ENCODE measurements at places on chromosomes 12 and 14.

DNA sequence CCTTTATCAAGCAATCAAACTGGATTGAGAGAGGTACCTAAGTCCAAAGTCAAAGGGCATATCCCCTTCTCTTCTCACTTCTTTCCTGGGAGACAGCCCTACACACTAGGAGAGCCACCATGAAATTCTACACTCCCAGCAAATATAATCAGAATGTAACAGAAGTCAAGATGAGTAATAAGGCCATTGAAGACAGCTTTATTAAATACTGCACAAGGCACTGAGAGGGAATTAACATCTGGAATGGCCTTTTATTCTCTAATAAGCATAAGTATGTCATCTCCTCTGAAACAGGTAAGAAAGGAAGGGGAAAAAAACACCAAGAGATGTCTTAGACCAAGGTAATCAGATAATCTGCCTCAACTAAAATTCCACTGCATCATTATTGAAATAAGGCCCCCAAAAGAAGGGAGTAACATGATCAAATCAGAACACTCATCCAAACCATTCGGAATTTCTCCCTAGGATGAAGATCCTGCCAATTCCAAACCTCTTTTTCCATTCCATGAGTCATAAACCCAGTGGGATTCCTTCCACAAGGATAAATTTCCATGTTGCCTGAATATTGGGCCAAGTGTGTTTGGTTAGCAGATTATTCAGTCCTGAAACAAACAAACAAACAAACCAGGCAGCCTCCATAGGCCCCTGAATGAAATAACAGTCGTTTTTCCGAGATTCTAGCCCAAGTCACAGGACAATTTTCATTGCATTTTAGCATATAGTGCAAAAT is 19.9 kb downstream of the SLC35F4 start:
- peak; percentile 10 for DNase-seq

DNA sequence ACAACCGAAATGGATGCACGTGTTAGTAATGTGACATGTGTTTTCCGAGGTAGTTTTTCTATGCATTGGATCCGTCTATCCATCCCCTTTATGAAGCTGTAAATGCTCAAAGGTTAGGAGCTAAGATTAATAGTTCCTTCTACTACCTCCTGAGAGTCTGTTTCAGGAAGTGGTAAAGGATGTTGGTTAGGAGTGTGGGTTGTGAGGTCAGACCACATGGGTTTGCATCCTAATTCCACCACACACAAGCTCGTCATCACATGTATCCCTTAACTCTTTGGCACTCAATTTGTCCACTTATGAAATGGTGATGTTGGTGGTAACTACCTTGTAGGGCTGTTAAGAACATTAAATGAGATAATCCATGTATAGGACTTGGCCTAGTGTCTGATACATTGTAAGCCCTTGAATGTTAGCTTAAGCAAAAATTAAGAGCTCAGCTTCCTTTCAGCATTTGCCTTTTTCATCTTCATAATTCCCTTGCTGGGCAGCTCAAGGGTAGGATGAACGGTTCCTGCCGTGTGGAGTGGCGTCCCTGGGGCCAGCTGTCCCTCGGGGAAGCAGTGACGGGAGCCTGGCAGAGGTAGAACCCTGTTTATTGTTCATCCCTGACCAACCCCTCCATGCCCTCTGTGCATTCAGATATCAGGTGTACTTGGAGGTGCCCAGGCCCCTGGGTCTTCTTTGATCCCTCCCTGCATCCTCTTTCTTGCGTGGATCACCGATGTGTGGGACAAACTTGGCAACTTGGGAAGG is 52.3 kb downstream of the TSPAN9 start:
- peak; percentile 69 for DNase-seq

DNA sequence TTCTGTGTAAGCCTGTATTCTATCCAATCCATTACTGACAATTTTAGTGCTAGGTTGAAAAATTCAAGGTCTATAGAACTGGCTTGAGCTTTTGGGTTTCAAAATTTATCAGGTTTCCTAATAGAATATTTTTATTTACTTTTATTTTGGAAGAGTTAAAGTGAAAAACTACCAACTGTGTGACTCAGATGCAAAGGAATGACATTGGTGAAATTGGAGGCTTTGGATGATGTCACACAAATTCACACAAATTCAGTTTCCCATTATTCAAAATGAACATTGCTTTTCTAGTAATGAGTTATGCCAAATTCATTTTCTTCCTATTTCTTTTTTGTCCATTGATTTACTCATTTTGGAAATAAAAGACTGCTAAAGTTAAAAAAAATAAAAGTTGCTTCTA is 186.9 kb downstream of the ALX1 start:
- DNase-seq: peak; percentile 35

GRCh38 chr14:75232597-75232996 is 46.0 kb upstream of the FOS start:
- no peak for DNase-seq

- no peak for DNase-seq
Measured at GRCh38 chr12:31783996-31784645, 55.3 kb upstream of the AMN1 start.

DNA sequence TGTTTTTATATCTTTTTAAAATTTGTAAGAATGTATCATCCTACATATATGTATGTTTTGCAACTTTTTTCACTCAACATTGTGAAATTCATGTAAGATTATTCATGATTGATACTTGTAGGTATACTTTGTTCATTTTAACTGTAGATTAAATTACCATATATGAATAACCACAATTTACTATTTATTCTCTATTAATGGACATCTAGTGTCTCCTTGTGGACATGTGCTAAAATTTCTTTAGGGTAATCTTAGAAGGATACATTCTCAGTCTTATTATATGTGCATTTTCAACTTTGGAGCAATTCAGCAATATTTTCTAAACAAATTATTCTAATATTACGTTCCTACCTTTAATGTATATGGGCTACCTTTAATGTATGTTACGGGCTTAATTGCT is 192.4 kb downstream of the FUT8 start:
- peak; percentile 11 for DNase-seq

- DNase-seq: no peak
Measured at GRCh38 chr12:49912345-49913255, 8.9 kb upstream of the FAIM2 start.

DNA sequence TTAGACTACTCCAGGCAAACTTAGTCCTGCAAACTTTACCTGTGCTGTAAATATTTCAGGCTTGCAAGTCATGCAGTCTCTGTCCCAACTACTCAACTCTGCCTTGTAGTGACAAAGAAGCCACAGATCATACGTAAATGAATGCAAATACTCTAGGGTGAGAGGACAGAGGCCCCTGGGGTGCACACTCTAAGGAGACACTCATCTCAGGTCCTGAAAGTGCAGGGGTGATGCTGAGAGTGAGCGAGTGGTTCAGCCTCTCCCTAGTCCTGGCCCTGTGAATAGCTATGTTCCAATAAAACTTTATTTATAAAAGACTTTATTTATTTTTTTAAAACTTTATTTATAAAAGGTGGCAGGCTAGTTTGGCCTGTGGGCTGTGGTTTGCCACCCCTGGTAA is 34.9 kb downstream of the HCAR2 start:
- DNase-seq: no peak

- DNase-seq: peak; percentile 80
Measured at GRCh38 chr12:49342066-49342913, 4.4 kb upstream of the DNAJC22 start.

DNA sequence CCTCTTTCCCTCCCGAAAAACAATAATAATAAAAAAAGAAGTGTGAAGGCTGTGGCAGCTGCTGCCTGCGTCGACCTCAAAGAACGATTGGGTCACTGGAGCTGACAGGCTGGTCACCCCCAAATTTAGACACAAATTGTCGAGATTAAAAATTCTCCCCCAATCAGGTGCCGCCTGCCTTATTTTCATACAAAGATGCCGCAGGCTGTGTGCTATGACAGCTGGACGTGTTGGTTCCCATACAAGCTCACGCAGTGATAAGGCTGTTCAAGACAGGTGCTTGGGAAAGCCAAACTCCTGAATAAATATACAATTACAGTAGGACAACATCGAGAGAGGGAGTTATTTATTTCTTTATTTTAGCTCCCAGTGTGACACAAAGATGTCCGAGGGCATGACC is 1041.8 kb downstream of the VRK1 start:
- DNase-seq: no peak

DNA sequence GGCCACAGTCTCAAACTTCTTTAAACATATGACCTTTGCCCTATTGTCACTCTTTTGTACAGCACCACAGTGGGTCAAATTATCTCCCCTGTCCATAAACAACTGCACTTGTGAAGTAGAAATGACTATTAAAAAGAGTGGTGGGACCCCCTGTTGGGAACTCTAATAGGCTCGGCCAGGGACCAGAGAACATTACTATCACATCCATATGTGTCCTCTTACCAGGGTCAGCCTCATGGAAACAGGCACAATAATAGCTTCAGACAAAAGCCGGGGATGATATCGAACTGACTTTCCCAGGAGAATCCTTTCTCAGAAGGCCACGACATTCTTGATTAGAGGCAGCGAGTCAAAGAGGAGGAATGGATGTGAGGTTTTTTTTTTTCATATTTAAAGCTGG is 96.6 kb downstream of the NKX2-1 start:
- no peak for DNase-seq

DNA sequence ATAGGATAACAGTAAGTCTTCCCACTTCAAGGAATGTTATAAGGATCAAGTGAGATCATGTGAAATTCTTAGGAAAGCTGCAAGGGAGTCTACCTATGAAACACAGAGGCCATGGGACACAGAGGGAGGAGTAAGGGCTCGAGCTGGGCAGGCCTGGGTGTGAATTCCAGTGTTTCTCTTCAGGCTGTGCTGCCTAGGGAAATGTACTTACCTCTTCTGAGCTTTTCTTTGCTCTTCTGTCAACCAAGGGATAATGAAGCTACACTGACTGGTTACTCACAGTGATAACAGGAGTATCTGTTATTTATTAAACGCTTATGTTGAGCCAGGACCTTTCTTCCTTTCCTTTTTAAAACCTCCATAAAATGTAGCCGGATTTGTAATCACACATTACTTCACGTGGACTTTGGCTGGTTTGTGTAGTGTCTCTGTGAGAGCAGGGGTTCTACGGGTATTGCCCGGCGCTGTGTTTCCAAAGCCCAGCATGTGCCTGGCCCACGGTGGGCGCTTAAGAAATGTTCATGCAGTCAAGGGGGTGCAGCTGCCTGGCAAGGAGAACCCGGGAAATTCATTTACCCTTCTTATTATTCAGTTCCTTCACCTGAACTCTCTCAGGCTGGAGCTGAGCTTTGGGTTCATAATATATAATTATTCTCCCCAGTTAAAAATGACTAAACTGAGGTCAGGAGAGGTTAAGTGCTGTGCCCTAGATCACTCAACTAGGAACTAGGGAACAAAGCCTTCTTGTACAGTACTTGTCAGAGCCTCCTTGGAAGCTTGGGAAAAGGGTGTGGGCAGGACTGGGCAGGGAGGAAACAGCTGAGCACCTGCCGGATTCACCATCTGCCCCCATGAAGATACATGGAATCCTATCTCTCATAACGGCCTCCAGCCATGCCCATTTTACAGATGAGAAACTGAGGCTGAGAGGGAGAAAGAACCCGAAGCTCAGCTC is 214.2 kb downstream of the CACNA1C start:
- no peak for DNase-seq

- no peak for DNase-seq
Measured at GRCh38 chr14:65552724-65553123, 140.2 kb downstream of the FUT8 start.

- DNase-seq: peak; percentile 49
Measured at GRCh38 chr12:122203301-122204166, at the start of gene B3GNT4. Gene B3GNT4 (plus strand): TSS chr12:122203709. CDS start chr12:122204619, 910 bp downstream.

DNA sequence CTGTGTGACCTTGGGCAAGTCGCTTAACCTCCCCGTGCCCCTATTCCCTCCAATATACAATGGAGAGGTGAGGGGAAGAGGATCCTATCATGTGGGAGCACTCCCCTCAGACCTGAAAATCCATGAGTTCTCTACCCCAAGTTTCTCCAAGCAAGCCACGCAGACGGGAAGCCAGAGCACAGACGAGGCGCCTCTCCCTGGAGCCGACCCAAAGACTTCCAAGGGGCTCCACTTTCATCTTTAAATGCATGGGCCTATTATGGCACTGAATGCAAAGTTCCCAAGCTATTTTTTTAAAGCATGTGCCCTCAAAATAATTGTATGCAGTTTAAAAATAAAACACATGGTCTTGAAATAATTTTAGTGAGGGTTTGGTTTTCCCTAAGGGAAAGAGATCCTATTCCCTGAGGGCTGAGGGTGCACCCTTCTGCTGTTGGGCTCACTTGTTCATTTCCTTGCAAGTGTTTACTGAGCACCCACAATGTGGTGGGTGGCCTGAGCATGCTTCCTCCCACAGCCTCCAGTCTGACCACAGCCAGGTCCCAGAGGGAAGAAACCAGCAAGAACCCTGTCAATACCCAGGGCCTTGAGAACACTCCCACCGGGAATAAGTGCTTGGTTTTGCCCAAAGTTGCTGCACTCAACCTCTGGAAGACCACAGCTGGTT is 14.6 kb downstream of the CMKLR1 start:
- DNase-seq: no peak

DNA sequence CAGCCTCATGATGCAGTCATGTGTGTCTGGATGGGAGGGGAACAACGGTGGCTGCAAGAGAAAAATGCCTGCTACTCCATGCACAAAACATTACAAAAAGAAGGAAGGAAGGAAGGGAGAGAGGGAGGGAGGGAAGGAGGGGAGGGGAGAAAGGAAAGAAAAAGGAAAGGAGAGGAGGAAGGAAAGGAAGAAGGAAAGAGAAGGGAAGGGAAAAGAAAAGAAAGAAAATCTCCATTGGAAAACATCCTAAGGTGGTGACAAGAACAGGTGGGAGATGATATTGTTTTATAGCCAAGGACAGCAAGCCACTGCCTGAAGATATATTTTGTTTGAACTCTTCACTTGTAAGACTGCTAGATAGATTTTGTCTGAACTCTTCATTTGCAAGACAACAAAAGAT is 171.8 kb upstream of the EGLN3 start:
- no peak for DNase-seq

GRCh38 chr14:76413962-76414600 is 38.1 kb downstream of the ESRRB start:
- DNase-seq: no peak

- no peak for DNase-seq
Measured at GRCh38 chr12:83932011-83932410, 980.6 kb downstream of the SLC6A15 start.

DNA sequence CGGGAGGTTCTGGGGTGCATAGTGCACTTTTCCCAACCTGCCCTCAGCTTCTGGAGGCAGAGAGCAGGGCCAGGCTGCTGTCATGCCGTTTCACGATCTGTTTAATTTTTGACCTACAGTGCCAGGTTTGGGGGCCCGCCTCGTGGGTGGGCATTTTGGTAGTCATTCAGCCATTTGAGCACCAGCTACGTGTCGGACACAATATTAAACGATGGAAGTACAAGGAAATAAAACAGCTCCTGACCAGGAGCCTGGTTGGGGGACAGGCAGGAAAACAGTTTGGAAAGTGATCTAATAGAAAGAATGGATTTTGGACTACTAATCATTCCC is 708 bp downstream of the FNTB start:
- DNase-seq: no peak

GRCh38 chr14:81472096-81472800 is 61.4 kb downstream of the SEL1L start:
- DNase-seq: no peak

GRCh38 chr12:54390668-54391551 is 6.4 kb upstream of the ZNF385A start:
- DNase-seq: no peak
